ENCODE measurements at places on chromosomes 4 and X.
A peak's percentile ranks its signal among the peaks of the same experiment; 100 is the strongest.

DNA sequence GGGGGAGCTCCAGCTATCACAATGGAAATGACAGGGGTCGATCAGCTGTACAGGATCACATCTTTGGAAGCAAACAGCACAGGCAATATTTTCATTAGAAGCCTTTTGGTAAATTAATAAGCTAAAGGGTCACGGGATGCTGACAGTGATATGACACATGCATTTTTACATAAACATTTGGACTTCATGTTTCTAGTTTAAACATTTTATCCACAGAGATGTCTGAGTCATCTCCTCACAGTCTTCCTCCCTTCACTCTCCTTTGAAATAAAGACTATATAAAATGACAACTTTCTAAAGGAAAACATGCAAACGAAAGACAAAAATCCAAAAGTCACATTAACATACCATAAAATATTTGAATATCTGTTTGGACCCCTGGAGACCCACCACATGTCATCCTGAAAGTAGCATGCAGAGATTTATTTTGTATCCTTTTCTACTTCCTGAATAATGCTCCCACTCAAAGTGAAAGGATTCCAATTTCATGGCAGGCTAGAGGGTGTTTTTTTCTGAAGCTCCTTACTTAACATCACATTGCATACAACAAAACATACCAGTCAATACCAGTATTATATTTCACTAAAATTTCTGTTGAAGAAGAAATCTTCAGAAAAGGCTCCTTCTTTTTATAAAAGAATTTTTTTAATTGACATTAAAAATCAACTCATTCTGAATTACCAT is 200.1 kb upstream of the PPARGC1A start:
- DNase-seq, result no peak

DNA sequence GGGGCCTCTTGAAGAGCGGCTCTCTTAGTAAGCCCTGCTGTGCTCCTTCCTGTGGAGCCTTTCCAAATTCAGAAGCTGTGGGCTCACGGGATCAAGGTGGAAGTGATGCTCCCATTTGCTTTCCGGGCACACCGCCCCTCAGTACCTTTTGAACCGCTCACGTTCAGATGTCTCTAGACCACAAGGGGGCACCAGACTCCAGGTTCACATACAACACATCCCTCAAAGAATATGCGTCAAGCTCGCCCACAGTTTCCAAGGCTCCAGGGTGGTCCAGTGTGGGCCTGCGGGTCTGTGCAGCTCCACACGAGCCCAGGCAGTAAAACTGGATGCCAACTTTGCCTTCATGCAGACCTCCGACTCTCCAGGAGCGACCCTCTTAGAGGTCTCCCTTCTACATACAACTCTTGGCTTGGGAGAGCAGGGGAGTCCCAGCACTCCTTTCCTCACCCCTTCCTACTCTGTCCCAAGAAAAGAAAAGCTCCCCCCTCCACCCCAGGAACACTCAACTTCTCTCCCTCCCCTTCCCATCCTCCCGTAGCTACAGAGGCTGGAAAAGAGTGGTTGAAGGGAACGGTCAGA is 11.0 kb downstream of the SUPT20HL1 start:
- peak; percentile 56 for DNase-seq

DNA sequence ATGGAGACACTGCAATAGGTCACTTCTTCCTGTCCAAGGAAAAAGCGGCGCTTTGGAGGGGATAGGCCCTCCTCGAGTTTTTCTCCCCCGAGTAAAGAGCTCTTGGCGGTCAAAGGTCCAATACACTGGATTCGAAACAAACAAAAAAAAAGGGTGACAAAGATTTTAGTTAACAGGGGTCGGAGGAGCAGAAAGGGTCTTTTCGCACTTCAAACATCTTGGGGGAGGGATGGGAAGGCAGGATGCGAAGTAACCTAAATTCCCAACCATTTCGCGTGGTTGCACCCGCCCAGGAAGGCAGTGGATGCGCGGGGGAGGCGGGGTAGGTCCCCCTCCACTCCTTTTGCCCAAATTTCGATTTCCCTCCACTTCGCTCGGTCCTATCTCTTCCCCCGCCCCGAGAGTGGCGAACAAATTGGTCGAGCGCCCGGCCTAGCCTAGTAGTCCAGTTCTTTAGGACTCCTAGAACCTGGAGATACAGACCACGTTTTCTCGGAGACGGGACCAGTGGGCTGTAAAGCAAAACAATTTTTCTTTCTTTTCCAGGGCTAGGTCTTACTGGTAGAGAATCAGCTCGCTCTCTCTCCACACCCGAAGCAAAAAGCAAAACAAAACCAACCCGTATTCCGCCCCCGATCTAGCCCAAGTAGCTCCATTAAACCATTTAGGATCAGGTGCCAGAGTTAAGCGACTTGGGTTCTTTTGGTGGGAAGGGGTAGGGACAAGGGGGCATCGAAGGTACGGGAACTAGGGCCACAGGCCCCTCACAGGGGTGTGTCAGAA is 2.0 kb upstream of the STAG2 start:
- DNase-seq, result no peak

DNA sequence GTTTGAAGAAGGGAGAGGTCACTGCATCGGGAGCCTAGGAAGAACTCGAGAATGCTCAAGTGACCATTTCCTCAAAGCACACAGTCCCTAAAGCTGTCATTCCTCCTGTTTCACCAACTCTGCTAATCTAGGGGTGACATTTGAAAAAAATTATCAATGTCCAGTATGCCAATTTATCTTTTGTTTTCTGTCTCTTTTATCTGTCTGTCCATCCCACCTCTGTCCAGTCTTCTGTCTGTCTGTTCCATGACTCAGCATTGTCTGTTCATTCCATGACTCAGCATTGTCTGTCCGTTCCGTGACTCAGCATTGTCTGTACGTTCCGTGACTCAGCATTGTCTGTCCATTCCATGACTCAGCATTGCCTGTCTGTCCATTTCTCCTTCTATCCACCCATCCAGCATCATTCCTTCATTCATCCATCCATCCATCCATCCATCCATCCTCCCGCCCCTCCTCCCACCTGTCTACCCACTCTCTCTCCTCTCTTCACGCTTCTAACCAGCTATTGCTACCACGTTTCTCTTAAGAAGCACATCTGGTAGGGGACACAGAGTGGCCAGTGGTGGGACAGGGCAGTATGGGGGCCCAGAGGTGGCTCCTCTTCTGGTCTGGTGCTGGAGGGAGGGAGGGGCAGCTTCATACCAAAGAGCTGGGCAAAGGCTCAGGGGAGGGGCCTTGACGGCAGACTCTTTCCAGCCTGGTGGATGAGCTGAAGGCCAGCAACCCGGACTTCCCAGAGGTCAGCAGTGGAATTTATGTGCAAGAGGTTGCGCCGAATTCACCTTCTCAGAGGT is 34.1 kb downstream of the HTRA3 start:
- no peak for DNase-seq

DNA sequence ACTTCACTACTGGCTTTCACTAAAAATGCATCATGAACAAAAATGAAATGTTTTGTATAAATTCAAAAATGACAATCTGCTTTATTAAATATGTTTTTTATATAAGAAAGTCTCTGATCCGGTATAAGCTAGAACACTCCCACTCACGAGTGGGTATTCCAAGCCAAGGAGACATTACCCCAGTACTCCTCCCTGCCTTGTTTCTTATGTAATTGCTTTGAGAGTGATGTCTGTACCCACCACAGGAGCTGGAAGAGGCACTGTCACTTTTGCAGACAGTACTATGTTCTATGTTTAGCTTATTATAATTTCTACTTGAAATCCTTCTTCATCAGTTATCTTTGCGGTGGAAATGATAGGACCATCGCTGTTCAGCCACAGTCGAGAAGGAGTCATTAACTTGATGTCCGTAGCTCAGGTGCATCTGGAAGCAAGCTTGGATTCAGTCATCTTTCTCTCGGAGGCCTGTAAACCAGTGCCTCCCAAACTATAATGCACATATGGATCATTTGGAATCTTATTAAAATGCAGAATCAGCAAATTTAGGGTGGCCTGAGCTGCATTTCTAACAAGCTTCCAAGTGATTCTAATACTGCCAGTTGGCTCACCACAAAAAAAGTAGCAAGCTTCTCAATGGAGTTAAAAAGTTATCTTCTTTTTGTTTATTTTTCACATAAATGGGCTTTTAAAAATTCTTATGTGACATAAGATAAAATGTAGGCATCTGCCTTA is 396.4 kb downstream of the GRIA2 start:
- no peak for DNase-seq

DNA sequence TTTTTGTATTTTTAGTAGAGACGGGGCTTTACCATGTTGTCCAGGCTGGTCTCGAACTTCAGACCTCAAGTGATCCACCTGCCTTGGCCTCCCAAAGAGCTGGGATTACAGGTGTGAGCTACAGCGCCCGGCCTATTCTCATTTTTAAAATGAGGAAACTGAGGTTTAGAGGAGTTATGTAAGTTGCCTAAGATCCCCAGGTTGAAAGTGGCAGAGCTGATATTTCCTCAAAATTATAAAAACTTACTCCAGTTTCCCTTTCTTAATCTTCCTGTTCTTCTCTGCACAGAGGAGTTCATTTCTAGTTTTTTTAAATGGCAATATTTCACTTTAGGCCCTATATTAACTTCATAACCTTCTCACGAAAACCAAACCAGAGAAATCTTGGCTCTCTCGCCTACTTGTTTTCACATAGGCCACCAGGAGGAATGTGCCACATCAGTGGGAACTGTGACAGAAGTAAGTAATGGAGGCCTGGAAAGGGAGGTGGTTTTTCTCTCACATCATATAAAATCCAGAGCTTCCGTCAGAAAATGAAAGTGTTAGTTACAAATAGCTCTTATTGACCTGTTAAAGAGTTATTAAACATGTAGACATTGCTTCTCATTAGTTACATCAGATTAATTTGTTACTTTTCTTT is 16.1 kb upstream of the RS1 start:
- no peak for DNase-seq

- peak; percentile 38 for DNase-seq
These were observed 36.5 kb upstream of the PPM1K start for GRCh38 chr4:88320780-88321373.

Measured in stimulated activated naive CD8-positive, alpha-beta T cell treated with anti-CD3 and anti-CD28 coated beads, Interleukin-15, amount 100 ng/mL, for 72 hours (primary cell).